ENCODE measurements at places on chromosomes 4 and X. TPM values are rescaled to one million over a fixed set of nuclear protein-coding genes. Genes with fewer than 3 reads are reported as not detected.

Gene ACTRT1
- not detected for total RNA-seq

Gene AMBN
- total RNA-seq, result not detected

DNA sequence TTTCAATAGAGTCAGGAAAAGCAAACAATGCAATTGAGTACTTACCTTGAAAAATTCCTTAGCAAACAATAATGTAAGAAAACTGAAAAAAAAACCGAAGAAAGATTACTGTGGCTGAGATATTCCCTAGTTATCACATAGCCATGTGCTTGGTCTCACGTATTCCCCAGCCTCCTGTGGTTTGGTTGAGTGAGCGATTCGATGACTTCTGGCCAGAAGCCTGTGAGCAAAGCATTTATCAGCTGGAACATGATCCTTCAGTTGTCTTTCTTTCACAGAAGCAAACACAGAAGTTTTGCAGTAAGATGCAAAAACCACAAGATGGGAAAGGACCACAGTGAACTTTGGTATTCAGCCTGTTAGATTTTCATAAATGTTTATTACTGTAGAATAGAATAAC lies 1754.3 kb upstream of the AGA start:
- DNase-seq, result no peak

DNA sequence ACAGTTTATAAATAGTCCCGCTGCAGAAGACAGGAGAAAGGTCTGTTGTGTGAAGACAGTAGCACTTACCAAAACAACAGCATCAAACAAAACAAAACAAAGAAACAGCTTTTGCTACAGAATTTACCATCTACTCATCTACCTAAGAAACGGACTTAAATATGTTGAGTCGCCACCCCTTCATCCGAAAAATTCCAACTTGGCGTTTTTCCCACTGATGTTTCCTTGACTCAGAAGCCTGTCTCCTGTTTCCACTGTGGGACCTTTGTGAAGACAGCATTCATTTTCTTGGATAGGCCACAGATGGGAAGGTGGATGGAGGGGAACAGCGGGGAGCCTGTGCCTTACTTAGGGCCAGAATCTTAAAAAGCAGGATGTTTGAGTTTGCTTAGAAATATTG lies 1.3 kb upstream of the ITM2A start:
- DNase-seq, result no peak

- no peak for DNase-seq
Measured at GRCh38 chr4:13922459-13922858, 294.9 kb upstream of the BOD1L1 start.

DNA sequence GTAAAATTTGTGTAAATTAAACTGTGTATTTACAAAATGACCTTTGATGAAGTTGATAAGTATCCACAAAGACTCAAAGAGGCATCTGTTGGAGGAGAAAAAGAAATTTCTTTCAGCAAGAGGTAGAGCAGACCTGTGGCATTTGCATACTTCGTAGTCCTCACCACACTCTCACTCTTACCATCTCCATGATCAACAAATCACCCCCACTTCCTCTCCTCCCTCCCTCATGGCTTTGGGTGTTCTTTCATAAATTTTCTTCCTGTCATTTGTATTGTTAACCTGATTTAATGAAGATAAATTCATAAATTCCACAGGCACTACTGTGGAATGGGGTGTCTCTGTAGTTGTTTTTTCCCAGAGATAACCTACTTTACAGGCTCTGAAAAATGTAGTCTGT lies 366.5 kb downstream of the ZNF674 start:
- DNase-seq, result no peak

- DNase-seq, result no peak
Measured at GRCh38 chrX:151227627-151228026, 51.2 kb downstream of the GPR50 start.

All from osteoblast (primary cell).